ENCODE measurements at places on chromosomes 16 and 17. TPM values are rescaled to one million over a fixed set of nuclear protein-coding genes. Genes with fewer than 3 reads are reported as not detected.

The RNF112 gene
- 0.68 TPM for polyA plus RNA-seq

The ADORA2B gene
- polyA plus RNA-seq: 1.1 TPM

The MC1R gene
- 2.2 TPM for polyA plus RNA-seq

DNA sequence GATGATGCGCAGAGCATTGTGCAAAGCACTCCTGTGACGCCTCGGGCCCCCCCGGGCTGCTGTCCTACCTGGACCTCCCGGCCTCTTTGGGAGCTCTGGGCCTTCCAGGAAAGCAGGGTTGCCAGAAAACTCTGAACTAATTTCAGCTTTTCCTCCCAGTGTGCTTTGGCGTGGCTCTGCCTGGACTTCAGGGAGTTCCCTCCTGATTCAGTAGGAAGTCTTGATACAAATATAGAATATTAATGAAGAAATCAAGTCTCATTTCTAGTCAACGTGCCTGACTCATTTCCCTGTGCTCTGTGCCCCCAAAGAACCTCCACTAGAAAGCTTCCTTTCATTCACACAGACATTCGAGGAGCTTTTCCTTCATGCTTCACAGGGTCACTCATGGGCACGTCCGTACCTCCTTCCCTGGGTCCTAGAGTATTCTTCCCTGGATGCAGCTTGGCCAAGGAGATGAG, 84.0 kb upstream of the NOL11 start:
- no peak for DNase-seq

DNA sequence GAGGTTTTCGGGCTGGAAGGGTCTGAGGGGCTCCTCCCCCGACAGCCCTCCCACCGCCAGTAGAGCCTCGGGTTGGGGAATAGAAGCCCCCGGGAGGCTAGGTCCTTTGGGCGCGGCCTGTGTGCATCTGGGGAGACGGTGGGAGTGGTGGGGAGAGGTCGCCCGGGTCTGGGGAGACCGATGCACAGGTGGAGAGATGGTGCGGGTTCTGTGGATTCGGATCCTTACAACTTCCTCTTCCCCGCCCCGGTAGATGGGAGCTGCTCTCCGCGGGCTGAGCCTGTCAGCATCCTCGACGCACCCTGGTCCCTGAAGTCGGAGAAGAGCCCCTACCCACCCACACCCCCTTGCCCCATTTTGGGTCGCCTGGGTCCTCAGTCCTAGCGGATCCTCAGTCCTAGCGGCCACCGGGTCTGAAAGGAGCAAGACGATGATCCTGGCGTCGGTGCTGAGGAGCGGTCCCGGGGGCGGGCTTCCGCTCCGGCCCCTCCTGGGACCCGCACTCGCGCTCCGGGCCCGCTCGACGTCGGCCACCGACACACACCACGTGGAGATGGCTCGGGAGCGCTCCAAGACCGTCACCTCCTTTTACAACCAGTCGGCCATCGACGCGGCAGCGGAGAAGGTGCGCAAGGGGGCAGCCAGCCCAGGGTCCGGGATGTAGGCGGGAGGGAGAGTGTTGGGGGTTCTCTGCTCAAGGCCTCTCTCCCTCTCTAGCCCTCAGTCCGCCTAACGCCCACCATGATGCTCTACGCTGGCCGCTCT, 790 bp downstream of the BCKDK start:
- DNase-seq: no peak

GRCh38 chr16:5838071-5838470, 740.5 kb upstream of the EEF2KMT start:
- no peak for DNase-seq

DNA sequence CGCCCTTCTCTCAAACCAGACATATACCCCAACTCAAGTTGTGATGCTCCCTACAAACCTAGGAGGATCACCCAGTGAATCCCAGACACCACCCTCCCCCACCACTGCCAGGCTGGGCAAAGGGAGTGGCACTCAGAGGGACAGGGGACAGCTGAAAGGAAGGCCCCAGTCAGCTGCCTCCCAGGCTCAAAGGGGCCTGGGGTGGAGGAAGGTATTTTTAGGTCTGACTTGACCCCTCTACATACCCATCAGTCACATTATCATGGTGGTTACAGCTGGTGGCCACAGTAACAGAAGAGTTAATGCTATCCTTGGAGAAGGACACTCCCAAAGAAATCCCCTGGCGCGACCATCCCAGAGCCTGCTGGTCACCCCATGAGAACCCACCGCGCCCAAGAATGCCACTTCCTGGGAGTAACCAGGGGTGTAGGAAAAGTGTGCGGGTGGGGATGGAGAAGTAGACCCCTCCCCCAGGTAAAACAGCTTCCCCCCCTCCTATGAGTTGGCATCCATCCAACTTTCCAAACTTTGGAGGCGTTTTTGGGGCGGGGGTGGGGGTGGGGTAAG, 1.1 kb downstream of the CACNB1 start:
- no peak for DNase-seq

Data from left renal pelvis (tissue), 4 donors.